SW 1271 (cell line): ENCODE measurements at places on chromosomes 7 and 10.

GRCh38 chr10:33036670-33037069 is 78.6 kb upstream of the ITGB1 start:
- no peak for DNase-seq

DNA sequence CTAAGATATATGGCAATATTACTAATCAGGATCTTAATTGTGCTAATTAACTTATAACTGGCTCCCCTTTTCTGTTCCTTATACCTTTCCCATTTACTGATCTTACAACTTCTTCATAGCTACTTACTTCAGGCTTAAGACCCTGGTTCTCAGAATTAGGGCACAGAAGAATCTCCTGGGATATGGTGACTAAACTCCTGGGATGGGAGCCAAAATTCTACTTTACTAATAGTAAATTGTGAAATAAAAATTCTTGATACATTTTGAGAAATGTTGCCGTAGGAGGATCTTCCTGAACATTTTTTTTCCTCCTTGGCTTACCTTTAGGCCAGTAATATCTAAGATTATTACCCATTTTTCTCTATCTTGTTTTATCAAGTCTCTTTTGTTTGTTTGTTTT is 309.5 kb downstream of the ATRNL1 start:
- peak; percentile 12 for DNase-seq

- no peak for DNase-seq
These were observed 112.5 kb upstream of the TCERG1L start for GRCh38 chr10:131424053-131424452.

GRCh38 chr7:29879609-29880008 is 73.3 kb downstream of the WIPF3 start:
- DNase-seq = no peak

DNA sequence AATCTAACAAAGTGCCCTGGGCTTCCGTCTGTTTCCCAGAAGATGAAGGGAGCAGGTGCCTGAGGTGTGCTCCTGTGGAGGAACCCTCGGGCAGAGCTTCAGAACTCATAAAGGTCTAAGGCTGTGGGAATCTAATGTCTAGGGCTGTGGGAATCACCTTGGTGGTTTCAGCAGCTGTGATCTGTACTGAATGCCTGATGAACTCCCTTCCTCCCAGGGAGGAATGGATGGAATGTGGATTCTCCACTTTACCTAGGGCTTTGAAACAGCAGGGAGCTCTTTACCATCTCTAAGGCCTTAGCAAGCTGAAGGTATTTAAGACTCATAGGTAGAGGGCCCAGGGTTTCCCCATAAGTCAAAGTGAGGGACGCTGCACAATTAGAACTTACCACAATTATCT is 36.0 kb upstream of the SEMA3E start:
- DNase-seq = no peak

DNA sequence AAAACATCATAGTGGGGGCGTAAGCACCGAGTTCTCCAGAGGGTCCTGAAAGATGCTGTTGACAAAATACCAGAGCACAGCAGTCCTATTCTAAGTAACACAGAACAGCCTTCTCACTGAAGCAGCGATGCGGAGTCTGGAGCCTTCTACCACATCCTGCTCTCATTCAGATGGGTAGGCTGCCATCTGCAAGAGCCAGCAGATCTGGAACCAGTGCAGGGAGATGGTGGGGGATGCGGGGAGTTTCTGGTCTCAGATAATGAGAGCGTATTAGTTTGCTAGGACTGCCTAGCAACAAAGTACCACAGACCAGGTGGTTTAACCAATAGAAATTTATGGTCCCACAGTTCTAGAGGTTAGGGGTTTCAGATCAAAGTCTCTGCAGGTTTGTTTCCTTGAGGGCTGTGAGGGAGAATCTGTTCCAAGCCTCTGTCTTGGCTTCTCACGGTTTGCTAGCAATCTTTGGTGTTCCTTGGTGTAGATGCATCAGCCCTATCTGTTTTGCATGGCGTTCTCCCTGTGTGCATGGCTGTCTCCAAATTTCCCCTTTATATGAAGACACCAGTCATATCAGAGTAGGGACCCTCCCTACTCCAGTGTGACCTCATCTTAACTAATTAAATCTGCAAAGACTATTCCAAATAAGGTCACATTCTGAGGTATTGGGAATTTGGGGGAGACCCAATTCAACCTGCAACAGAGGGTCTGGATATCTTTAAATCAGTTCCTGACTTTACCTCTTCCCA is 52.0 kb upstream of the STEAP1B start:
- no peak for DNase-seq

DNA sequence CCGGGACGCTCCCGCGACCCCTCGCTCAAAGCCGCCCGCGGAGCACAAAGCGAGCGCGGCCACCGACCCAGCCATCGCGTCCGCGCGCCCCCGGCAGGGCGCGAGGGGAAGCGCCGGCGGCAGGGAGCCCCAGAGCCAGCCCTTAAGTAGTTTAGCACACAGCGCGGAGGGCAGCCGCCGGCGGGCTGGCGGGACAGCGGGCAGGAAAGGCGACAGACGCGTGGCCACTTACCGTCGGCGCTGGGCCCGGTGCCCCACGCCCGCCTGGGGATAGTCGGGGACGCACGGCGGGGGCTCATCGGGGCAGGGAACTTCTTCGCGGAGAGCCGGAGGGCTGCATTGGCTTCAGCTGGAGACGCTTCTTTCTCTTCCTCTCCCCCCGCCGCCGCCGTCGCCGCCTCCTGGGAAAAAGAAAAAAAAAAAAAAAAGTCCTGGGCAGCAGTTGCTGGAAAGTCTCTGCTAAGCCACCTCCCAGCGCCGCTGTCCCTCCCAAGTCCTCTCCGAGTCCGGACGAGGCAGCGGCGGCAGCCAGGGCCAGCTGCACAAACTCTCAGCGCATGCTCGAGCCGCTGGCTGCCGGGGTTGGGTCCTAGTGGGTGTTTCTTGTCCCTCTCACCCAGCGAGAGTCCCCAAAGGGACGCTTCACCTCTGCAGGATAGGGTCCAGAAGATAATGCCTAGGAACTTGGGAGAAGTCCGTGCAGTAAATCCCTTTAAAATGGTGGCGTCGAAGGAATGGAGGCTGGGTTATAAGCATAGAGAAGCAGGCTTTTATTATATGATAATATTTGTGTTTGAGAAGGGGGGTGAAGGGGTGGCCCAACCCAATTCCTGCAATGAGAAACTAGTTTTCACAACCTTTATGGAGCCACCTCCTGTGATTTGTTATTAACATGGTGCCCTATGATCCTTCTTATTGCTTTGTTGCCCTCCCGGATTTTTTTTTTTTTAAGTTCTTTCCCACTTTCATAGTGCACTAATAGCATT is at the start of gene TSPAN12:
Gene TSPAN12, minus strand, starts transcription at position 557 of the 986 bp plus-strand sequence. CDS start 1,381 bp downstream, outside the sequence.
- DNase-seq = peak; percentile 79

- no peak for DNase-seq
These were observed 55.0 kb upstream of the LBX1 start for GRCh38 chr10:101284101-101284743.

DNA sequence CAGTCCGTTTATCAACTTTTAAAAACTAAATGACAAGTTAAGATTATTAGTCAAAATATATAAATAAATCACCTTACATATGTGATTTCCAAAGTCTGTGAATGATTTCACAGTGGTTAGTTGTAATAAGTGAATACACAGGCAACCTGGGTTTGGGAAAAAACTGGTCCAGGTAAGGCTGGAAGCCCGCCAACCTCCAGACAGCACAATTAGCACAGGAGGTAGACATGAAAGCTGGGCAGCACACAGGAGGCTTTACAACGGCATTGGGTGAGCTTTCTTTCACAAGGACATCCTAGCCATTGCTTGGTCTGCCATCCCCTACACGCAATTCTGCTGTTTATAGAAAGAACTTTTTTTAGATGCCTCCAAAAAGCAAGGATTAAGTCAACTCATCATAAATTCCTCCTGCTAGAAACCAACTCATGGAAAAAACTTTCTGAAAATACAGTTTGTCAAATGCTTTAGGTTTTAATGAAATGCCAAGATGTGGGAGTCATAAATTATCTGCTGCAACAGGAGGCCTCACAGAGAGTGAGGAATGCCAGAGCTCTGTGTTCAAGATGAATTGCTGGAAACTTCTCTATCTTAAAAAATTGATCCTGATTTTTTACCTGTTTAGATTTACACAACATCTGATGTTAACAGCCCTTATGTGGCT is 346.8 kb upstream of the NFE2L3 start:
- no peak for DNase-seq

DNA sequence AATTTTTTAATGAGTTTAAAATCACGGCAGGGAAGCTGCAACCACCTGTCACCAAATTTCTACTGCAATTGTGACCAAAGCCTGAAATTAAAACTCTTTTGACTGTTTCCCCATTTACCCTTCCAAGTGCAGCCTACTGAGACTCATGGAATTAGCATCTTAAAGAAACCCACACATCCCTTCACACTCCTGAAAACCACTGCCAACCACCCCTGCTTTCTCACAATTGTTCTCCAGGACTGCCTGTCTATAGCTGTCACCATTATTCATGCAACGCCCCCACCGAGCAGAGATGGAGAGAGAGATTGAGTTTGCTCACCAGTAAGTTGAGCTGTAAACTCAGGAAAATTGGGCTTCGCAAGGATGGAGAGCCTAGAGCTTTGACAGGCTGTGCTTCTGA is 383.8 kb upstream of the SORCS1 start:
- no peak for DNase-seq

DNA sequence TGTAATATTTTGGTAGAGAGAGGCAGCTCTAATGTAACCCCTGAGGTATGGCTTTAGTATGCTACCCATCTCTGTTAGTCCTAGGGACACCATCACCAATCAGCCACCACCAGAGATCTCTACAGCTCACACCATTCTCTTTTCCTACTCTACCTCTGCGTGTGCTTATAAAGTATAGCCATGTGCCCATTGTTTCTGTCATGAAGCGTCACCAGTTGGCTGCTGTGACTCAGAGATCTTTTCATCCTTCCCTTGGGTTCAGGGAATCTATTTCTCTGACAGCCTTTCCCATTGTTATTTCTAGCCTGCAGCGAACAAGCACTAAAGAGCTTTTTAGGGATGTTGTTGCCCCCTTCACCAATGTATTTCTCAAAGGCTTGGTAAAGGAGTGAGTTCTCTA is 103.3 kb downstream of the TPST1 start:
- DNase-seq = no peak

DNA sequence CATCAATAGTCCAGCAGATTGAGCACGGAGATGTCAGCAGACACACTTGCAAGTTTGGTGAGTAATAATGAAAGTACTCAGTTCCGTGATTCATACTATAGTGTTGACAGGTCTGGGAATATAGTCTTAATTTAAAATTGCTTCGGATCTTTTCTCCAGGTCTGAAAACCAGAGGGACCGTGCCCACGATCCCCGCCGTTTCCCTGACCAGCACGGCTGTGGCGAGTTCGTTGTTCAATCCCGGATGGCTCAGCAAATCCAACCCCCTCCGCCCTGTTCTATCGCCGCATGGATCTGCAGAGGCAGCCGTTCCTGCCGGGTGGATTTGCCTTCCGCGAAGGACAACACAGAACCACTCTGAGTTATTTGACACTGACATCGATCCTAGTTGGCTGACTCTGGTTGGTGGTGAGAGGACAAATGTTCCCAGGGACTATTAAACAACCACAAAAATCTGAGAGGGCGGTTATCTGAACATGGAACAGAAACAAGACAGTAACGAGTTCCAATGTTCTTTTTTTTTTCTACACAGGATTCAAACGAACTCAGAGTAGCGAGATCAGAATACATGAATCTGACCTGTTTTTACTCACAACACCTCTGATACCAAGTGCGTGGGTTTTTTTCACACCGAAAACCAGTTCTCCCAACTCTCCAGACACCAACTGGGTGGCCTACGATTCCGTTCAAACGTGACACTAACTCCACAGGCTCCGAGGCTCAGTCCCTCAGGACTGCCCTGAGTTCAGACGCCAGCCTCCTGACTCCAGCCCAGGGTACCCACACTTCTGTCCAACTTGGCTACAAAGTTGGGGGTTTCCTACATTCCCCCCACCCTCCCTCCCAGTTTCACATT is 52.7 kb downstream of the RBM17 start:
- DNase-seq = no peak

DNA sequence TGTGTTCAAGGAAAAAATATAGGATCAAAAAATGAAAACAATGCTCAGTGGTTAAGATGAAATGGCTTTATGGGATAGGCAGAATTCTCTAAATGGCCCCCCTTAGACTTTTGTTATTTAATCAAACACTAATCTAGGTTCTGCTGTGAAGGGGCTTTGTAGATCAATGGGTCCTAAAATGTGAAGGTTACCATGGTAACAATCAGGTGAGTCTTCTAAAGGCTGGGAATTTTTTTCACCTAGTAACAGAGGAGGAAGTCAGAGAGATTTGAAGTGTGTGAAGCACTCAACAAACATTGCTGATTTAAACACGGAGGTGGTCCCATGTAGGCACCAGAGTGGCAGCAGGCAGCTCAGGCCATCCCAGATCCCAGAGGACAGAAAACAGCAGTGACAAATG is 11.1 kb downstream of the OR2A14 start:
- DNase-seq = no peak

DNA sequence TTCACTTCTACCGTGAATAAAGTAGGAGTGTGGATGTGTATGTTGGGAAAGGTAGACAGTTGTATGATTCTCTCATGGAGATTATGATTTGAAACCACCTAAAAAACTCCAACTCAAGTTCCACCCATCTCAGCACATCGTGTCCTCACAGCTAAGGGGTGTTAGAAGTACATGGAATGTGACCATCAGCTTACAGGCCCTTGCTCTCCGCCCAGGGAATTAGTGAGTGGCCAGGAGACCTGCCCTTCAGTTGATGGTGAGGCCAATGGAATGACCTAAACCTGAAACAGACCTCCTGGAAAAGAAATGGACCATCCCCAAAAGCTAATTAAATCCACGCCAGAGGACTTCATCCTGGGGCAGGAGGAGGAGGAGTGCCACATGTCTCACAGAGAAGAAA is 2.1 kb upstream of the WNT2 start:
- DNase-seq = no peak

DNA sequence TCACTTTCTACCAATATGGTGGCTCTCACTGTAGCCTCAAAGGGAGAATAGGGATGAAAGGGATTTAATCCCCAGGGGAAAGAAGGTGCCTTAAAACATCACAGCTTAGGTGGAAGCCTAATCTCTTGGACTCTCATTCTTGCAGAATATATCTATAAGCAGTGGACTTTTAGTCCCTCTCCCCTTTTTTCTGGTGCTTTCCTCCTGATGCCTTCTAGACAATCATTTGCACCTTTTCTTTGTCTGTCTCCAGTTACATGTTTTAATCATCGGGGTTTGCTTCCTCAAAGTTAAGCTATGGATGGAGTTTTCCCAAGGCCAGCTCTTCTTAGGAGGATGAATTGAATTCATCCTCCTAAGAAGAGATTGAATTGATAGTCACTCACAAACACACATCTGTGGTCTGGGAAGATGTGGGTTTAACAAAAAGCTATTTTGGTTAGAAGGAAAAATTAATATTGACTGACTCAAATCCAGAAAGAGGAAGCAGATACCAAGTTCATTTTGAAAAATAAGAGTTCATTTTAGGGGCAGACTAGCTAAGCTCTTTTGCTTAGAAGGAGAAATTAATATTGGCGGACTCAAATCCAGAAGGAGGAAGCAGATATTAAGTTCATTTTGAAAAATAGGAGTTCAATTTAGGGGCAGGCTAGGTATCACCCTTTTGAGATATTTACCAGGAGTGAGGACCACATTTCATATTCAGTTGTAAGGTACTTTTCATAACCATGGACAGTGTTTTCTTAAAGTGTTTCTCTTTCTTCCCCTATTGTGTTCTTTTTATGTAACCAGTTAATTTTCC is 35.2 kb upstream of the PLEKHS1 start:
- DNase-seq = no peak
